ENCODE measurements at places on chromosomes 4 and X. TPM values are rescaled to one million over a fixed set of nuclear protein-coding genes. Genes with fewer than 3 reads are reported as not detected.

DNA sequence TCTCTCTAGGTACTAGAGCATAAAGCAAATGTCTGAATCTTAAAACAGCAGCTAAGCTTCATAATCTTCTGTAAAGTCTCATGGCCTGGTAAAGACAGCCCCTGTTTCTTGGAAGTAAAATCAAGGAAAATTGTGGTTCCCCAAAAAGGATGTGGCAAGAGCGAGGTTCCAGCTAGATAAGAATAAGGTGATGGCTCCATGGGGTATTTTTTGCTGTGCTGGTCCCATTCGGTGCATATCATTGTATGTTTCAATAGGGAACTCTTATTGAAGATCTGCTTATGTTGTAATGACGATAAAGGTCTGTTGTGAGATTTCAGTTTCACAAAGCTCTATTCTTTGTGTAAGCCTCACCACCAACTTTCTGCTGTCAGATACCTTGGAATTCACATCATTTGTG is 316.9 kb upstream of the NOCT start:
- DNase-seq: no peak

GRCh38 chr4:176448761-176449160 is 129.0 kb downstream of the SPCS3 start:
- no peak for DNase-seq

- no peak for DNase-seq
Observed at GRCh38 chr4:164501074-164501473, 252.9 kb upstream of the SMIM31 start.

DNA sequence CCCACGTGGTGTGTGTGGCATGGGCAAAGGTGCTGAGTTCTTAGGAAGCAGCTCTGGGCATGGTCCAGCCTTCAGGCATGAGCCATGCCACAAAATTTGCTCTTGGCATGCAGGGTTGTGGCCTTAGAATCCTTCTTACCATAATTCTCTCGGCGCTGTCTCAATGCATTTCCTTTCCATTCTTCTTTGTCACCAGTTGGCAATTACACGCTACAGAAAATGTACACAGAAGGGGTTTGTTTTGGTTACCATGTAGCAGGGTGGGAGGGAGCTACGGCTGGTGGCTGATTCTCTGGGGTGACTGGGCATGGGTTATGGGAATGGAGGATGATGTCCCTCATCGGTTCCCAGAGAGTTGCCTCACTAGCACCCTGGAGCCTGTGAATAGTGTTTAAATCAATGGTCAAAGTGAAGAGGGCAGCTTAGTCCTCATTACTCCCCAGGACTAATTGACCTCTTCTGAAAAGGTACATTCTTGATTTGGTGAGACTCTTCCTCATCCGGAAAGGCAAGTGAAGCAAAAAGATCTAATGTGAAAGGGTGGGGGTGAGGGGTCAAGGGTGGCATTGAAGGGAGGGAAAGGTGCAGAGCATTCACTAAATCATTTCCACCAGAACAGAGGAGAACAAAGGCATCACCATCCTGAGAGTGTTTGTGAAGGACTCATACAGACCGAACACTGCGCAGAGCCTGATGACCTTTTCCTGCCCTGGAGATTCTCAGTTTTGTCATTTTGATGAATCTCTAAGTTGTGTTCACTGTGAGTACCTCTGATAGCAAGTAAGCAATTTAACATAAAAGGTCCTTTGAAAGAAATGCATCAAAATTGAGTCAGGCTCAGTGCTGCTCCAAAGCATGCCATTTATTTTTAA is 199.8 kb upstream of the SFRP2 start:
- DNase-seq: no peak

DNA sequence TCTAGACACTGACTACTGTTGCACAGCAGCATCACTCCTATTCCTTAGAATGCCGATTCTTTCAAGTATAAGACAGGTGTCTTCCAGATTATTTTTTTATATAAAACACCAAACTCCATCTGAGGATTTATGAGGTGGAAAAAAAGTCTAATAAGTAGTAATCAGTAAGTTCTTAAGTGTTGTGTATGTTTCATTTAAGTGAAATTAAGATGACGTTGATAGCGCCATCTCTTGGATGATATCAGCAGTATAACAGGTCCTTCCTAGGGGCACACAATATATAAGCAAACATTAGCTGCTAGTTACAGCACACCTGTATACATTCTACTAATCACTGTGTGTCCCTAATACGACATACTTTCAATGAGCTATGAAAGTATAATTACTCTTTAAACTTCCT is 99.6 kb upstream of the STS start:
- DNase-seq: no peak

DNA sequence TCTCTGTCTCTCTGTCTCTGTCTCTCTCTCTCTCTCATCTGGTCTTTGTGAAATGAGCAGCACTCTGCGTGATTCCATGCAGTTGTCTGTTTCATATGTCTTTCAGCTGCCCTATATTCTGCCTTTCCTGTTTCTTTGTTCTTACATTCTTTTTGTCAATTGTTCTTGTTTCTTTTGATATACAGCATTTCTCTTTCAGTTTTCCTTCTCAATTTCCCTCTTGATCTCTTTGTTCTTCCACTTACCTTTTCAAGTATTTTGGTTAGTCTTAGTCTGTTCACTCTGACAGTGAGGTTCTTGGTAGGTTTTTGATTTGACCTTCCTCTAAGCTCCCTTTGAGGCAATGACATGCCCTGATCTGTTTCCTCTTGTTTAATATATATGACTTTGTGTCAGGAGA is 20.4 kb downstream of the ZNF157 start:
- no peak for DNase-seq

DNA sequence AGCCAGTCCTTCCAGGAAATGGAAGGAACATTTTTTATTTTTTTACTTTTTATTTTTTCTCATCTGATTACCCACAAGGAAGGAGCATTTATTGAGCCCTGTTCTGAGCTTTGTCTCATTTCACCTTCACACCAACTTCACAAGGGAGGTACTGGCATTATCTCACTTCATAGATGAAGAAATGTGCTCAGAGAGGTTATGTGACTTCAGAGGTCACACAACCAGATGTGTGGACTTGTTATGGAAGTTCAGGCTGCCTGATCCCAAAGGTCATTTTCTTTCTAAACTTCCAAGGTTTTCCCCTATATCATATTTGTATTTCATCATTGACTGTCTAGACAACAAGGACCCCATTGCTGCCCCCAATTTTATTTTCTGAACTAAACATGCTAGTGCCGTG is 160.3 kb downstream of the DCLK2 start:
- no peak for DNase-seq

The DMP1 gene
- polyA plus RNA-seq: 0.07 TPM

The IL2RG gene
- 0.93 TPM for polyA plus RNA-seq
